ENCODE measurements at places on chromosomes 3 and 15.

DNA sequence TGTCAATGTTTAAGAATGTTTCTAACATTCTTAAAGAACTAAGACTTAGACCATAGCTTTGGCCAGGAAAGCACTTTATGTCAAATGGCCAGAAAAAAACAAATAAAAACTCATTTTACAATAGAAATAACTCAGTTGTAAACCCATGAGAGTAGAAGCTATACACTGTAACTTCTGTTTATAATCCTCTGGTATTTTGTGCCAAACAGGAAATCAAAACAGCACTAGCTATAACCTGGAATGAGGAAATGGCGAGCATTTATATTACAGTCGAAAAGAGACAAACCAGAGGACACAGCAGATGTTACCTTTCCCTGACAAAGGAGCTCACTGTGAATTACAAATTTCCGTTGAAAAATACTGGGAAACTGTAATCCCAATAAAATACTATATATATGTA, 10.3 kb downstream of the GK5 start:
- no peak for DNase-seq

DNA sequence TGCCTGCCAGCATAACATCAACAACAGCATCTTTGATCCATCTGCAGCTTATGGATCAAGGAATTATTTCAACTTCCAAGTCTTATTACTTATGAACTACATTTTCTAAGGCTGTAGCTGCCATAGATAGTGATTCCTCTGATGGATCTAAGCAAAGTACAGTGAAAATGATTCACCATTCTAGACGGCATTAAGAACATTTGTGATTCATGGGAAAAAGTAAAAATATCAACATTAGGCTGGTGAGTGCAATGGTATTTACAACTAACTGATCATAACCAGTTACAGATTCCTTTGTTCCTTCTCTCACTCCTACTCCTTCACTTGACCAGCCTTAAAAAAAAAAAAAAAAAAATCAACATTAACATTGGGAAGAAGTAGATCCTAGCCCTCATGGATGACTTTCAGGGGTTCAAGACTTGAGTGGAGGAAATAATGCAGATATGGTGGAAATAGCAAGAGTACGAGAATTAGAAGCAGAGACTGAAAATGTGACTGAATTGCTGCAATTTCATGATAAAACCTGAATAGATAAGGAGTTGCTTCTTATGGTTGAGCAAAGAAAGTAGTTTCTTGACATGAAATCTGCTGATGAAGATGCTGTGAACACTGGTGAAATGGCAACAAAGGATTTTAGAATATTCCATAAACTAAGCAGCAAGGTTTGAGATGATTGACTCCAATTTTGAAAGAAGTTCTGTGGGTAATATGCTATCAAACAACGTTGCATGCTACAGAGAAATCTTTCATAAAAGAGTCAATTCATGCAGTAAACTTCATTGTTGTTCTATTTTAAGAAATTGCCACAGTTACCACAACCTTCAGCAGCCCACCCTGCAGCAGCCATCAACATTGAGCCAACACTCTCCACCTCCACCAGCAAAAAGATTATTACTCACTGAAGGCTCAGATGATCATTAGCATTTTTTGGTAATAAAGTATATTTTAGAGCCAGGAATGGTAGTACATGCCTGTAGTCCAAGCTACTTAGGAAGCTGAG, 22.8 kb downstream of the SLC12A6 start:
- DNase-seq, result no peak

GRCh38 chr3:138694287-138695007, 85.9 kb downstream of the FAIM start:
- DNase-seq, result no peak

DNA sequence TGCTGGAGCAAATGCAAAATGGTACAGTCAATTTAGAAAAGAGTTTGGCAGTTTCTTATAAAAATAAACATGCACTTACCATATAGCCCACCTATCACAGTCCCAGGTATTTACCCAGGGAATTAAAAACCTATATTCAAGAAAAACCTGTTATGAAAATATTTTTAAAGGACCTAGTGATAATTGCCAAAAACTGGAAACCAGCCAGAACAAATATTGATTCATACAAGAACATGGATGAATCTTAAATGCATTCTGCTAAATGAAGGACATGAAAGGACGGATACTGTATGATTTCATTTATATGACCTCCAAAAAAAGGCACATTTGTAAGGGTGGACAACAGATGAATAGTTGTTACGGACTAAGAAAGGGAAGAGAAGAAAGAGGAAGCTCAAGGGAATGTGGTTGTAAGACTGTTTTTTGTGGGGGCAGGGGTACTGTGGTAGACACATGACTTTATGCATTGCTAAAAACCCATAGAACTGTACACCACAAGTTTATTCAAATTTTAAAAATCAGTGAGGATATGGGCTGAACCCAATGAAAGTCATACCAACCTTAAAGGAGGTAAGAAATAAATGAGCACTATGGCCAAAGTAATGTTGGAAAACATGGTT, 61.0 kb downstream of the ZBBX start:
- no peak for DNase-seq

DNA sequence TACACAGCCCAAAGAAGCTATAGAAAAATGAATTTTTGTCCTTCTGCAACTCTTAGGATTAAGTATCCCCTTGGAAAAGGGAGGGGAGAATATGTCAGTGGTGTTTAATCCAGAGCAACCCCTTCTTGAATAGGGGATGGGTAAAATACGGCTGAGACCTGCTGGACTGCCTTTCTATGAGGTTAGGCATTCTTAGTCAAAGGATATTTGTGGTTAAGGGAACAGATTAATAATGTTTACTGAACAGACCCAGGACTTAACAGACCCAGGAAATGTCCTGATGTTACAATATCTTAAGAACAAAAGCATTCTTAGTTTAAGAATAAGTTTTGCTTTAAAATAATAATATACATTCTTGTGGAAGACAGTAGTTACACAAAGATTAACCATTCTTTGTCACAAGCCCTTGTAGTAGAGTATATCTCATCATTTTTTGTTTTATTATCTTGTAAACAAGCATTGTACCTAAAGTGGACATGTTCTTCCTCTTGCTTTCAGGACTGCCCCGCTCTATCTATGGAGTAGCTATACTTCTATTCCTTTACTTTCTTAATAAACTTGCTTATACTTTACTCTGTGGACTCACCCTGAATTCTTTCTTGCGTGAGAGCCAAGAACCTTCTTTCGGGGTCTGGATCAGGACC, 43.8 kb upstream of the B3GALNT1 start:
- no peak for DNase-seq

DNA sequence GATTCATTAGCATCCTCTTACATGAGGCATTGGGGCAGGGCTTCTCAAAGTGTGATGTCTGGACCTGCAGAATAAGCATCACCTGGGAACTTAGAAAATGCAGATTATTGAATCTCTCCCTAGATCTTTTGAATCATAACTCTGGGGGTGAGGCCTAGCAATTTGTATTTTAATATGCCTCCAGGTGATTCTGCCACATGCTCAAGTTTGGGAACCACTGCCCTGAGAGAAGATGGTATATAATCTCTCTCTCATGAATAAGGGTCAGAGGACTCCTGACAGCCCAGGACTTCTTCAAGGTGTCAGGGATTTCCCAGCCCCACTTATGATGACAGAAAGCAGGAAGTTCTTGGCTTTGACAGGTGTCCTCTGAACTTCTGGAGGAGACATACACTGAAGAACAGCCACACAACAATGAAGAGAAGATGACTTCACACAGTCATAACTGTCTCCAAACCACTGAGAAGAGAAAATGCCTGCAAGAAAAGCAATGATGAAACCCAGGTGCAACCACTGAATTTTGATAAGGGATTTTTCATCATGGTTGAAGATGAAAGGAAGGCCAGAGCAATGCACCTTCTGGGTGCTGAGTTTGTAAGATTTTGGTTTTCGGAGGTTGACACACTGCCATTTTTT, 211.9 kb upstream of the MRPL3 start:
- DNase-seq, result no peak

- DNase-seq, result no peak
Observed at GRCh38 chr3:105791919-105792786, 76.7 kb downstream of the CBLB start.

DNA sequence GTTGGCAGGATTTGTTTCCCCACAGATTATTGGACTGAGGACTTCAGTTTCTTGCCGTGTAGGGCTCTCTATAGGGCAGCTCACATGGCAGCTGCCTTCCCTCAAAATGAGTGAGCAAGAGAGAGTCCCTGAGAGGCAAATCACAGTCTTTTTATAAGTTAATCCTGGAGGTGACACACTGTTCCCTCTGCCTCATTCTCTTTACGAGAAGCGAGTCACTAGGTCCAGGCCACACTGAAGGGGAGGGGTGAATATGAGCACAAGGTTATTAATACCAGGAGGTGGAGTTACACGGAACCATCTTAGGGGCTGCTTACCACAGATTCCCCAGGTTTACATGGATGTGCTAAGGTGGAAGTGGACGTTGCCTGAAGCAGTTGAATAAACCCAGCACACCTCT, 77.0 kb downstream of the LPP start:
- no peak for DNase-seq

- DNase-seq, result no peak
Observed at GRCh38 chr3:158110658-158111018, 749 bp downstream of the RSRC1 start.

DNA sequence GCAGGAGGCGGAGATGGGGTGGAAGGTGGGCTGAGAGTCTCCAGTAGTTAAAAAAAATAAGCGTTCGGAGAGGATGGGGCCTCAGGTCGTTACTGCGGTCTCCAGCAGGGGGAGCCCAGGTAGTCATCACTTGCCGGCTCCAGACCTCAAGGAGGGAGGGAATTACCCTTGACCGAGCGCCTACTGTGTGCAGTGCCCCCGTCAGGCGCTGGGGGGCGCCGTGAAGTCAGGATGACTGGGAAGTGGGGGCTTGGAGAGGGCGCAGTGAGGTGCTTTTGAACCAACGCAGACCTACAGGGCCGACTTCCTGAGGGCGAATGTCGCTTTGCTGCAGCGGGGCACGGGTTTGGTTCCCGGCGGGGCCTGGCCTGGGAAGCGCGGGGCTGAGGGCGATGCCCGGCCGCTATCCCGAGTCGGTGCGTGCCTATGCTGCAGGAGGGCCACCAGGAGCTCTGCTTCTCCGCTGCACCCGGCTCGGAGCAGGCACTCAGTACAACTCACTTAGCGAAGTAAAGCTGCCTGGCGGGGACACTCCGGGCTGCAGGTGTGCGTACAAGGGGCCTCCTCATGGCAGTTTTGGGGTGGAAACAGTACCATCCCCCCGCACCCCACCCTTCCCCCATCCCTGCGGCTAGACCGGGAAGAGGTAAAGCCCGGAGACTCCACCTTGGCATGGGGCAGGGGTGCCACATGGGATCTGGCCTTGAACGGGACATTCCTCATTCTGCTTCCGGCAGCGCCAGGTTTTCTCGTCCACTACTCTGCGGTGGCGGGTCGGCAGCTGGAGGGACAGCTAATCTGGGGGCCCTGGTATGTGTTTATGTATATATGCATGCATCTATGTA, 79.8 kb downstream of the RHCG start:
- peak; percentile 18 for DNase-seq

GRCh38 chr15:44529864-44530604, 6.9 kb upstream of the EIF3J start:
- DNase-seq, result no peak

- DNase-seq, result no peak
Observed at GRCh38 chr15:70099967-70100473, 2.3 kb upstream of the TLE3 start.

- DNase-seq, result no peak
Observed at GRCh38 chr3:25907081-25907480, 117.2 kb downstream of the OXSM start.

DNA sequence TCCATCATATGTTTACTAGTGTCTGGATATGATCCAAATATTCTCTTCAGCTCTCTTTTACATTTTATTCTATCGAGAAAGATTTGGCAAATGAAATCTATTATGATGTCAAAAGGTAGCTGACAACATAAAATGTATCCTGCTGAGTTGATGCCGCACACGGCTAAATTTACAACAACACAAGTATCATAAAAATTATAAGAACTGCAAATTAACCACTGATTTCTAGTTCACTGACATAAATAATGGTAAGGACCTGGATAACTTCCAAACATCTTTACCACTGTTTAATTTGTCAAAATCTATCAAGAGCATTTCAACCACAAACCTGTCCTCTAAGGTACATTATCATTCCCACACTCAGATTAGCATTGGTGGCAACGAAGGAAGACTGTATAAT, 244.5 kb downstream of the FOXP1 start:
- no peak for DNase-seq

GRCh38 chr3:37765591-37766488, 95.8 kb upstream of the CTDSPL start:
- no peak for DNase-seq

GRCh38 chr3:73423116-73423515, 201.6 kb downstream of the PDZRN3 start:
- DNase-seq, result no peak

DNA sequence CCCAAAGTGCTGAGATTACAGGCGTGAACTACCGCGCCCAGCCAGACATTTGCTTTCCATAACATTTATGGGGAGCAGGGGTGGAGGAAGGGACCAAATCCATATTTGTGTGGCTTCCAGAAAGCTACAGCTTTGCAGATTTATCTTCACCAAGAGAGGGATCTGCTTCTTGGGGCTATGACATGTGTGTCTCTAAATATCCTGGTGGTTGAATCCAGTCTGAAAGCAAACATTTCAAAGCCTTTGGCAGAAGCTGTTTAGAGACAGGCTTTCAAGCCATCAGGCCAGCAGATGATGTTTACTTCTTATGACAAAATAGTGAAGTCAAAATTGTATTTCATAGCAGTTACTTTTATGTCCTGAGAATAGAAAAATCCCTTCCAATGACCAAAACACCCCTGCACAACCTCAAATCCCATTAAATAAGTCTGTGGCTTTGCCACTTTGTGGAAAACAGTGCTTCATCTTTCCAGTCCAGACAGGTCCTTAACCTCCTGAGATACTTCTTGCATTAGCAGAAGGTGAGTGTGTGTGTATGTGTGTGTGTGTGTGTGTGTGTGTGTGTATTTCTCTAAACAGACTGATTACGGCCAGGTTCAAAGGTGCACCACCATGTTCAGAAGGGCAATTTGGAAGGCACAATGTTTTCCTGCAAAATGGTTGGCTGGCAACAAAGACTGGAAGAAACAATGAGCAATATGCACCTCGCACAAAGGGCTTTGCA, 191.4 kb upstream of the LRIG1 start:
- no peak for DNase-seq

DNA sequence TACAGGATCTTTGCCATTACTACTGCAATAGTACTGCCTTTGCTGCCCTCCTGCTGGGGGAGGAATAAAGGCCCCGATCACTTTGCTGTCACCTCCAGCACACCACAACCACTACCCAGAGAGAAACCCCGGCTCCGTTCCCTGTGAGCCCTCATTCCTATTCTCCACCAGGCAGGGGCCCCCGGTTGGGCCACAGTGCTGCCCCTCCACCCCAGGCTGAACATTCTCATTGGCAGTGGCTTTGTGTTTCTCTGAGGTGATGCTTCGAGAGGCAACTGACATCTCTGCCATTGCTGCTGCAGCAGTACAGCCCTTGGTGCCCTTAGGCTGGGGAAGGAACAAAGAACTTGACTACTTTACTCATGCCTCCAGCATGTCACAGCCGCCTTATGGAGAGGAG, 612.9 kb upstream of the EPHA6 start:
- DNase-seq, result no peak

- no peak for DNase-seq
Observed at GRCh38 chr15:77797270-77797669, 164.6 kb upstream of the LINGO1 start.
